ENCODE measurements at places on chromosomes 2 and 18. TPM values are rescaled to one million over a fixed set of nuclear protein-coding genes. Genes with fewer than 3 reads are reported as not detected.

- no peak overlapping the region for H3K27ac ChIP-seq
- H3K36me3 ChIP-seq = no peaks in the 10 kb centered on the region
- no peak for DNase-seq
- H3K27me3 ChIP-seq = no peaks in the 10 kb centered on the region
- no peak overlapping the region for H3K4me3 ChIP-seq
Observed at GRCh38 chr18:60122339-60122738, 222.5 kb downstream of the PMAIP1 start.

GRCh38 chr2:176285321-176285720 is 16.1 kb downstream of the MTX2 start:
- H3K4me1 ChIP-seq = peaks cover 27% of the 10 kb centered on the region
- DNase-seq = no peak
- peaks cover 11% of the 10 kb centered on the region for H3K36me3 ChIP-seq
- no peaks in the 10 kb centered on the region for H3K27me3 ChIP-seq

DNA sequence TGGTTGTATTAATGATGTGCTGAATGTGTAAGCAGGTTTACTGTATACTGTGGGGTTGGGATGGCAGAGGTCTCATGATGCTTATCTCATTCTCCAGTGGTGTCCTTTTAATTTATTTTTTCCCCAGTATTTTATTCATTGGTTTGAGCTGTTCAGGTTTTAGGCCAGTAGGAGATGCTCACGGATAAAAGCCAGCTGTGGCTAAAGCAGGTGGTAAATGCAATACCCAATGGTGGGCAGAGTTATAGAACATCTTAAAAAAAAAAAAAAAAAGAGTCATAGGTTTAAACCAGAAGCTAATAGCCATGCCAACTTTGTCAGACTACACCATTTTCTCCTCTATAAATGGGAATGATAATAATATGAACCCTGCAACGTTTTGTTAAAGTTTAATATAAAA is 57.8 kb upstream of the NEUROD1 start:
- no peaks in the 10 kb centered on the region for H3K4me1 ChIP-seq
- no peak for DNase-seq
- H3K4me3 ChIP-seq = no peak overlapping the region
- no peak overlapping the region for H3K27ac ChIP-seq

GRCh38 chr2:139077099-139077737 is 297.0 kb upstream of the NXPH2 start:
- no peak for DNase-seq
- H3K36me3 ChIP-seq = no peaks in the 10 kb centered on the region
- H3K4me3 ChIP-seq = no peak overlapping the region
- H3K27ac ChIP-seq = no peak overlapping the region

DNA sequence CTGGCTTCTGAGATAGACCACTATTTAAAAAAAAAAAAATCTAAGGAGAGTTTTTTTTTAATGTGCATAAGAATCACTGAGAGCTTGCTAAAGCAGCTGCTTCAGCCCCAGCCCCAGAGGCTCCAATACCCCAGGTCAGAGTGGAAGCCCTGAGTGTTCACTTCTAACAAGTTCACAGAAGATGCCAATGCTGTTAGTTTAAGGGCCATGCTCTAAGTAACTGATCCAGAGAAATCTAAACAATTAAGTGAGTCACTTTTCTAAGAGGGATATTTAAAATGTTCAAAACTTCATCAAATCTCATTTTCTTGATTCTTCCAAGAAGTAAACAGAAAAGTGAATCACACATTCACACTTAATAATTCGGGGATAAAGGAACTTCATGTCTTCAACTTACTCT is 126.4 kb upstream of the CD226 start:
- H3K36me3 ChIP-seq = peaks cover 7% of the 10 kb centered on the region
- H3K27ac ChIP-seq = no peak overlapping the region
- H3K4me3 ChIP-seq = no peak overlapping the region
- peaks cover 7% of the 10 kb centered on the region for H3K4me1 ChIP-seq
- H3K27me3 ChIP-seq = no peaks in the 10 kb centered on the region

DNA sequence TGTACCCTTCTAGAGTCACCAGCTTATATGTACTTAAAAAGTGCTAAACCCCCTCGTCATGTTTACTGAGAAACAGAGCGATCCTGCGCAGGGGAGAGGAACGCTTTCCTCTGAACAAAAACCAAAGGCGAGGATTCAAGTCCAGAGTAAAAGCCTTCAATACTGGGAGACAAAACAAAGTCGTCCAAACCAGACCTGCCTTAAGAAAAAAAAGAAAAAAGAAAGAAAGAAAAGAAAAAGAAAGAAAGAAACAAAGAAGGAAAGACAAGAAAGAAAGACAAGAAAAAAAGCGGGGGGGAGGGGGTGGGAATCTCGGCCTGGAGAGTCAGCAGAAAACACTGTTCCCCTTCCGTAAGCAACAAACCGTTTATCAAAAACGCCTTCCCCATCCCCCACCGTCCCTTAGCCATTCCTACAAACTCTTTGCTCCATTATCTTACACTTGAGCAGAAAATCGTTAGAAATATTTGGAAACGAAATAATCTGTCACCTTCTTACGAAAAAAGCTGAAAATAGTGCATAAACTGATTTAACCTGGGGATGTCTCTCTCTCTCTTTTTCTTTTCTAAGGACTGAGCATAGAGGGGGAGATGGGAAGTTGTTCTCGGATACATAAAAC is 3.3 kb downstream of the PTGR3 start:
- H3K4me1 ChIP-seq = peaks cover 47% of the 10 kb centered on the region
- H3K27ac ChIP-seq = no peak overlapping the region
- H3K27me3 ChIP-seq = peaks cover 30% of the 10 kb centered on the region
- DNase-seq = no peak

DNA sequence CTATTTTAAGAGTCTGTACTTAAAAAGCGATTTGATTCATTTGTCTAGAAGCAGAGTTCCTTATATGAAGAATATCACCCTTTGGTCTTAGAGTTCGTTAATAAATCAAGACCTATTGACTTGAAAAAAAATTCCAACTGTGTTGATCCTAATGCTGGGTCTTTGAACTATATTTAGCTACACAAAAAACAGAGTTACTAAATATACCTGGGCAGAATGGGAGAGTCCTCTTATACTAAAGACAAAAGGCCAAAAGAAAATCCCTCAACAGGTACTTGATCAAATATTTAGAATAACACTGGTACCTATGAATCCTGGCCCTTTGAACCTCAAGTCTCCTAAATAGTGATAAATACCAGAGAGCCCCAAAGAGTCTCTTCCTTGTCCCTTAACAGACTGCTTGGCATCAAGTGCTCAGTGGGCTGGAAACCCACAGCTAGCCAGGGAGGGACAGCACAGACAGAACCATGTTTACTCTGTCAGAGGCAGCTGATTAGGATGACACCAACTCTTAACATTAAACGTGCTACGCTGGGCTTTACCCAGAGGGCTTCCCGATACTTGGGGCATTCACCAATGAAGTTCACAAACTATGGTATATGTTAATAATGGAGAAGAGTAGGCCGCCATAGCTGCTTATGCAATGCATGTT is 95.1 kb downstream of the FIGN start:
- no peak overlapping the region for H3K4me3 ChIP-seq
- DNase-seq = no peak
- no peak overlapping the region for H3K27ac ChIP-seq

- no peak for DNase-seq
- peak overlapping the region; percentile 16 for H3K4me3 ChIP-seq
- H3K27ac ChIP-seq = no peak overlapping the region
Observed at GRCh38 chr2:127423478-127423843, 5.2 kb downstream of the PROC start.

DNA sequence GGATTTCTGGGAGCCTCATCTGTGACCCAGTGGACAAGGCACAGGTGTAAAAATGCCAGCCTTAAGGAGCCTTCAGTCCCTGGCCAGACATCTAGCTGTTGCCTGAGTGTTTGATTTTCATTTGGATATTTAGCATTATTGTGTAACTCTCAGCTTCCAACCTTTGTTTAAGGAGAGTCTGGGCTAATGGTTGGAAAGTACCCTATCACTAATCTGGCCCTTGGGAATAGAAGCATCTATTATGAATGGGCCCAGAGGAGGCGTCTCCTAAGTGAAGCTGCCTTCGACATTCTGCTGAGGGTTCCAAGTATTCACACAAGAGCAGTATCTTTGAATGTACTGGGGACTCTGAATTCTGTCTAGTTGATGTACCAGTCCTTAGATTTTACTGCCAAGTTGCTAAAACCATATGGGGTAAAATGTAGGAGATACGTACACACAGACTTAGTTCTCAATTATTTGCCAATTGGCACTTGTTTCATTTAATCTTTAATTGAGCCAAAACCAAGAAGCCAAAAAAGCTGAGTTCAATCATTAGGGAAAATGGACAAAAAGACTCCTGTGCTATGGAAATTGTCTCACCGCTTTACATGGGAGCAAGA is 7.2 kb upstream of the ANKRD29 start:
- DNase-seq = no peak
- H3K27ac ChIP-seq = no peak overlapping the region
- peaks cover 46% of the 10 kb centered on the region for H3K27me3 ChIP-seq
- H3K36me3 ChIP-seq = no peaks in the 10 kb centered on the region

DNA sequence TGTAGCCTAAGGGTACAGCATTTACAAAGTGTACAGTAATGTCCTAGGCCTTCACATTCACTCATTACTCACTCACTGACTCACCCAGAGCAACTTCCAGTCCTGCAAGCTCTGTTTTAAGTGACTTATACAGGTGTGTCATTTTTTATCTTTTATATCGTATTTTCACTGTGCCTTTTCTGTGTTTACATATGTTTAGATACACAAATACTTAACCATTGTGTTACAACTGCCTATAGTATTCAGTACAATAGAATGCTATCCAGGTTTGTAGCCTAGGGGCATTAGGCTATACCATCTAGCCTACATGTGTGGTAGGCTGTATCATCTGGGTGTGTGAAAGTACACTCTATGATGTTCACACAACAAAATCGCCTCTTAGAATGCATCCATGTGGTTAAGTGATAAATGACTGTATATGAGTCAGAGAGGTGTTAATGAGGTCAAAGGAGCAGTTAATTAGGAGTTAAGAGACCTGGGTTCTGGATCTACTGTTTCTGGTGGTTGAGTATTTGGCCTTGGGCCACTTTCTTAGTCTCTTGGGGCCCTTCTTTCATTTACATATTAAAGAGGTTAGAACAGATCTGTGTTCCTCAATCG is 149.1 kb downstream of the GREB1L start:
- peaks cover 4% of the 10 kb centered on the region for H3K27me3 ChIP-seq
- H3K4me1 ChIP-seq = no peaks in the 10 kb centered on the region
- no peak overlapping the region for H3K27ac ChIP-seq
- H3K36me3 ChIP-seq = no peaks in the 10 kb centered on the region

DNA sequence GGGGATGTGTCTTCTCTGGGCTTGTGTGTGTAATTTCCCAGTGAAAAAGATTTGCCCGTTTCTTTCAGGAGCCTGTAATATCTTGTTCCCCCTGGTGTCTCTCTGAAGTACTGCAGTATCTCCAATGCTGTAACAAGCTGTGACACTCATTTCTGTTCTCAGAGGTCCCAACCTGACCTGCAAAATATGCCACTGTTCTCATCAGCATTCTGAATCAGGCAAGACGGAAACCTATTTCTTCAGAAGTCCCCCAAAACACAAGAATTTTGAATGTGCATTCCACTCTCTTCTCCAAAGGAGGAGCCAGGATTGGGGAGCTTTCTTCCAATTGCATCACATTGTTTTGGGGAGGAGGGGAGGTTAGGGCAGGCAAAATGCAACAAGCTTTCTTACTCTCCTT is 77.0 kb upstream of the CNGA3 start:
- H3K27ac ChIP-seq = no peak overlapping the region
- no peaks in the 10 kb centered on the region for H3K4me1 ChIP-seq
- no peak overlapping the region for H3K4me3 ChIP-seq
- H3K27me3 ChIP-seq = peaks cover 10% of the 10 kb centered on the region
- peaks cover 1% of the 10 kb centered on the region for H3K36me3 ChIP-seq

DNA sequence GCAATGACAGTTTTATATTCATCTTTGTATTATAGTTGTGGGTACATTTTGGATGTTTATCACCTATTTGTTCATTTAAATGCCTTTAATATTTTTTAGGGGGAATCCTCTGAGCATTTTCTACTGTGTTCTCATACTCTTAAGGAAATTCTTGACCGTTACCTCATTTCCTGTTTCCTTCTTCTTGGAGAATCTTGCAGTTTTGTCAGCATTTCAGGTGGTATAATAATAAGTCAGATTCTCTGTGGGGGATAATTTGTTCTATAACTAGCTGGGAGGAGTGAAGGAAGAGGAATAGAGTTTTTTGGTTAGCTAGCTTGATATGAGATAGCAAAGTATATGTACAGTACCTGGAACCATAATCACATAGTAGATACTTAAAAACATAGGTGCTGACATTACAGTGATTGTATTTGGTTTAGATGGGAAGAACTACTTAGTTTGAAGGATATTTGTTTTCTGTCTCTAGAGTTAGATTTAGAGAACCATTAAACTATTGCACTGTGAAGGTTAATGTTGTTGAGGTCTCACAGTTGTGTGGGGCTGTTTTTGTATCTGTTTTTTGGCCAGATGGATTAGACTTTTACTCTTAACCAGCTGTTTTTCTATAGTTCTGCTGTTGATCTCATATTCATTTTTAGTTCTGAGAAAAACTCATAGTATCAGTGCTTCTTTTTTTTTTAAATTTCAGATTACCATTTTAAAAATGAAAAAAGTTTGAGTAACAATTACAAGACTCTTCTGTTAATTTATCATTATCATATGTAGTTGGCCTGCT is 14.2 kb downstream of the MTX2 start:
- H3K4me3 ChIP-seq = no peak overlapping the region
- no peak for DNase-seq
- no peak overlapping the region for H3K27ac ChIP-seq
- peaks cover 21% of the 10 kb centered on the region for H3K4me1 ChIP-seq
- H3K36me3 ChIP-seq = peaks cover 11% of the 10 kb centered on the region

DNA sequence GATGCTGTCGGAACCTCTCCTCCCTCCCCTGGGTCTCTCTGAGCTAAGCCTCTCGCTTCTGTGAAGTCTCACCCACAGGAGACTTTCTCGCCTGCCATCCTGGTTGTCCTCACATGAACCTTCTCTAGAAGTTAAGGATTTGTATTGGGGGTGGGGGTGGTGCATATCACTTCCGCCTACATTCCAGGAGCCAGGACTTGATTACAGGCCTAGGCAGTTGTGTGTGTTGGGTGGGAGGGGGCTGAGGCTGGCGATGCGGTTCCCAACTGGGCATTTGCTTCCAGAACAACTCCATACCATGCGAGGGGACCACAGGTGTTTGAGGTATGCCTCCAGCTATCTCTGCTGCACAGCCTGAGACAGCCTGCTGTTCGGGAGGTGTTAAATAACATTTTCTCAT is 56.8 kb upstream of the MGAT4A start:
- no peak for DNase-seq
- H3K36me3 ChIP-seq = no peaks in the 10 kb centered on the region
- no peak overlapping the region for H3K27ac ChIP-seq
- H3K4me3 ChIP-seq = no peak overlapping the region

DNA sequence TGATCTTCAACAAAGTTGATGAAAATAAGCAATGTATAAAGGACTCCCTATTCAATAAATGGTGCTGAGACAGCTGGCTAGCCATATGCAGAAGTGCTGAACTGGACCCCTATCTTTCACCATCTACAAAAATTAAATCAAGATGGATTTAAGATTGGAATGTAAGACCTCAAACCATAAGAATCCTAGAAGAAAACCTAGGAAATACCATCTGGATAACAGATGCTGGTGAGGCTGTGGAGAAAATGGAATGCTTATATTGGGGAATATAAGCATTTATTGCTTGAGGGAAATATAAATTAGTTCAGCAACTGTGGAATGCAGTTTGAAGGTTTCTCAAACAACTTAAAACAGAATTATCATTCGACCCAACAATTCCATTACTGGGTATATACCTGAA is 89.6 kb downstream of the GCA start:
- no peak overlapping the region for H3K4me3 ChIP-seq

REG3A gene
- not detected for total RNA-seq

CNDP1 gene
- not detected for total RNA-seq

ZNF804A gene
- total RNA-seq = 0.05 TPM

Measured in activated T-helper 1 cell treated with anti-CD3 and anti-CD28 coated beads, Interleukin-12 subunit alpha, Interleukin-12 subunit beta, Interleukin-2, Interleukin-4 antibody, amounts not matched to agents 30 ng/mL and 10 ng/mL and 1 ng/mL, durations not matched to agents 14 hours and 24 hours and 36 hours (primary cell).